ENCODE measurements at places on chromosomes 1 and 21. TPM values are rescaled to one million over a fixed set of nuclear protein-coding genes. Genes with fewer than 3 reads are reported as not detected.

The SGIP1 gene
- total RNA-seq = 0.35 TPM

The GRIK3 gene
- total RNA-seq = 0.38 TPM

The CELA2A gene
- not detected for total RNA-seq

The MARK1 gene
- 11.3 TPM for total RNA-seq

The S100A9 gene
- total RNA-seq = 59,479 TPM

The CCNL2 gene
- total RNA-seq = 42.5 TPM

The ELAPOR1 gene
- 14.8 TPM for total RNA-seq

The ST6GALNAC3 gene
- 3.1 TPM for total RNA-seq

The B3GALT2 gene
- 0.35 TPM for total RNA-seq

The KCNE1 gene
- 2.3 TPM for total RNA-seq

Data from esophagus squamous epithelium (tissue), 5 donors.